ENCODE measurements at places on chromosomes 1 and 21.

DNA sequence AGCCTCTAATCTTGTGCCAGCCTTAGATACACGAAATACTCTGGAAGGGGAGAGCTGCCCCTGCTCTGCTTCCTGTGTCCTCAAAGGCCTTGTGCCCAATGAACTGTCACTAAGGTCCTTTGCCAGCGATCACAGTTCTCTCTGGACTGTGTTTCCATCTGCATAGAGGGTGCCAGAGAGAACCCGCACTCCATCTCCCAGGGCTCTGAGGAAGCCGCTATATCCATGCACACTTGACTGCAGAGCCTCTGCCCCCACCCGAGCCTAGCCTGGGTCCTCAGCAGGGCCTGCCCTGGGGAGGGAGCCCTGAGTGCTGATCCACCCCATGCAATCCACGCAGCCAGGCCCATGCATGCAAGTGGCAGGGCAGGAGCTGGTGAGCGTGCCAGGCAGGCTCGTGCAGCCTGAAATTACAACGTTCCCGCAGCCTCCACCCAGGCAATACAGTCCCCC, 30.6 kb upstream of the KIF21B start:
- no peak for DNase-seq

DNA sequence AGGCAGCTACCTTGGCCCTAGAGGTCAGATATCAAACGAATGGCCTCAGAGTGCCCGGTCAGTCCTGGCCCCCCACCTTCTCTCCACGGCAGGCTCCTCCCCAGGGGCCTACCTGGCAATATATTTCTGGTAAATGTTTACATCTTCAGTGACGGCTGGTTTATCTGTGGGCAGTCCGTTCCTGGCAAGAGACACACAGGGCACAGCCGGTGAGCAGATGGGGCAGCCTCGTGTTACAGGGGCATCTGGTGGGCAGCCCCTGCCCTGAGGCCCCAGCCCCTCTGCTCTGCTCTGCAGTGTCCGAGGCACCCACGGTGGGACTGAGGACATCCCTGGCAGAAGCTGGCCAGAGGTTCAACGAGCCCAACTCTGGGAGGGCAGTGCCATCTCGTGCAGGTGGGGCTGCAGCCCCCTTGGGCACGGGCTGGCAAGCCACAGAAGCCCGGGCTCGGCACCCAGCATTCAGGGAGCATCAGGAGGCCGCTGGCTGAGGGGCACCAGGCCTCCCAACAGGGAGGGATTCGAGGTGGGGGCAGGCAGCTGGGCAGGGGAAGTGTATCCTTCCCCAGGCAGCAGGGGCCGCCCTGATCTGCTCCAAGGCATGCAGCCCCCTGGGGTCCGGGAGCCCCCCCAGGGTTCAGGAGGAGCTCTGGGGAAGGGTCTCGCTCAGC, 137.9 kb downstream of the CASZ1 start:
- DNase-seq, result no peak

- DNase-seq, result peak; percentile 53
Measured at GRCh38 chr1:27940297-27940696, 5.5 kb downstream of the SMPDL3B start.

DNA sequence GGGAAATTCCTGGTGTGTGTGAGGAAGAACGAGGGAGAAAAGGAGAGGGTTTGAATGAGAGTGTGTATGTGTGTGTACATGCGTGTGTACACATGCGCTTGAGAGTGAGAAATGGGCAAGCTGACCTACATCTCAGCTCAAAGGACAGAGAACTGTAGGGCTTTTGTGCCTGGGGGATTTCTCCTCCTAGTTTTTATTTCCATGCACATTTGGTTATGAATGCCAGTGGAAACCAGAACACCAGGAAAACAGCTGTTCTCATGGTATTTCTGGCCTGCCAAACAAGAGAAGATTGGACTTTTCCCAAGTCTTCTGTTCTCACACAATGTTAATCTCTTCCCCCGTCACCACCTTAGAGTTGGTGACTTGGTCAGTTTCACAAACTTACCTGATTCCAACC, 45.2 kb downstream of the SLC44A3 start:
- DNase-seq, result no peak

DNA sequence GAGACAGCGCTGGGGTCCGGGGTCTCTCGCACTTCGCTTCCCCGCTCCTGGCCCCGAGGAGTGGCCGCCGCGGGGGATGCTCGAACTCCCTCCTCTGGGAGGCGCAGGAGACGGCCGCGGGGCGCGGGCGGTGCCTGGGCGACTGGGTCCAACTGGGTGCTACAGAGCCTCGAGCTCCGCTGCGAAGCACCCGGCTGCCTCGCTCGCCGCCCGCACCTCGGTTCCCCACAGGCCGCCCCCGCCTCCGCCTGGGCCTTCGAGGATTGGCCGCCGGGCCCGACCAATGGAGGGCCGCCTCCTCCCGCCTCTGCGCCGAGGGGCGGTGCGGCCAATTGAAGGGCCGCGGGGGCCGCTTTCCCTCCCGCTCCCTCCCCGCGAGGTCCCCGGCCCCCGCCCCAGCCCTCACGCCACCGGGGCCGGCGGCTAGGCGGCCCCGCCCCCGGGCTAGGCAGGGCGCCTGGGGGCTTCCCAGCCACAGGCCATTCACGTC, at the start of gene CNN3:
TSS of gene CNN3 (minus strand) at position 196 of the 490 bp plus-strand sequence. CDS start 216 bp downstream, outside the sequence.
- DNase-seq, result peak; percentile 55

Data from activated T-helper 1 cell treated with anti-CD3 and anti-CD28 coated beads, Interleukin-12 subunit alpha, Interleukin-12 subunit beta, Interleukin-2, Interleukin-4 antibody, amounts not matched to agents 30 ng/mL and 10 ng/mL and 1 ng/mL, durations not matched to agents 14 hours and 24 hours and 36 hours (primary cell).